ENCODE measurements at places on chromosomes 3 and 15. TPM values are rescaled to one million over a fixed set of nuclear protein-coding genes. Genes with fewer than 3 reads are reported as not detected.

EFCAB12 gene
- polyA plus RNA-seq = 0.02 TPM

RHOV gene
- 138 TPM for polyA plus RNA-seq

STRIT1 gene
- polyA plus RNA-seq = 0.14 TPM

SPATA12 gene
- 0.02 TPM for polyA plus RNA-seq

NDN gene
- polyA plus RNA-seq = 5.1 TPM

PLCB2 gene
- polyA plus RNA-seq = 5.3 TPM

MYLK gene
- polyA plus RNA-seq = 104 TPM

TMEM207 gene
- polyA plus RNA-seq = not detected

DCLK3 gene
- 0.02 TPM for polyA plus RNA-seq

COL6A6 gene
- 0.04 TPM for polyA plus RNA-seq

SI gene
- not detected for polyA plus RNA-seq

BRPF1 gene
- 6.1 TPM for polyA plus RNA-seq

ANKRD63 gene
- polyA plus RNA-seq = not detected

AP3S2 gene
- 11.6 TPM for polyA plus RNA-seq

DNAJA4 gene
- polyA plus RNA-seq = 11.8 TPM

ADAMTS9 gene
- polyA plus RNA-seq = 3.1 TPM

ARGFX gene
- polyA plus RNA-seq = not detected

CELSR3 gene
- polyA plus RNA-seq = 0.77 TPM

VPS39 gene
- 31.7 TPM for polyA plus RNA-seq

CA12 gene
- polyA plus RNA-seq = 35.0 TPM

CCDC13 gene
- polyA plus RNA-seq = 0.53 TPM

CHRNB4 gene
- 0.42 TPM for polyA plus RNA-seq

SLC9A9 gene
- polyA plus RNA-seq = 11.9 TPM
